Neural progenitor cell (in vitro differentiated cells): ENCODE measurements at places on chromosomes 2 and 18. TPM values are rescaled to one million over a fixed set of nuclear protein-coding genes. Genes with fewer than 3 reads are reported as not detected.

TDRD15 gene
- total RNA-seq = not detected in 2 replicates

CABLES1 gene
- total RNA-seq = 2.8 and 3.7 TPM in 2 replicates

HOXD4 gene
- total RNA-seq = not detected in 2 replicates

SLC14A1 gene
- total RNA-seq = not detected in 2 replicates

GPR75 gene
- total RNA-seq = 0.94 and 1.1 TPM in 2 replicates

SRD5A2 gene
- not detected in 2 replicates for total RNA-seq

KIAA2012 gene
- not detected in 2 replicates for total RNA-seq

IL1A gene
- 1.3 and 3.2 TPM in 2 replicates for total RNA-seq

RAPGEF4 gene
- 1.1 and 1.8 TPM in 2 replicates for total RNA-seq

- no peak for DNase-seq
Measured at GRCh38 chr2:182715121-182715891, 751 bp upstream of the DNAJC10 start.

GRCh38 chr2:85116207-85116606 lies 17.0 kb upstream of the TCF7L1 start:
- DNase-seq = no peak

GRCh38 chr2:202044777-202045176 lies 11.1 kb downstream of the FZD7 start:
- no peak for DNase-seq

DNA sequence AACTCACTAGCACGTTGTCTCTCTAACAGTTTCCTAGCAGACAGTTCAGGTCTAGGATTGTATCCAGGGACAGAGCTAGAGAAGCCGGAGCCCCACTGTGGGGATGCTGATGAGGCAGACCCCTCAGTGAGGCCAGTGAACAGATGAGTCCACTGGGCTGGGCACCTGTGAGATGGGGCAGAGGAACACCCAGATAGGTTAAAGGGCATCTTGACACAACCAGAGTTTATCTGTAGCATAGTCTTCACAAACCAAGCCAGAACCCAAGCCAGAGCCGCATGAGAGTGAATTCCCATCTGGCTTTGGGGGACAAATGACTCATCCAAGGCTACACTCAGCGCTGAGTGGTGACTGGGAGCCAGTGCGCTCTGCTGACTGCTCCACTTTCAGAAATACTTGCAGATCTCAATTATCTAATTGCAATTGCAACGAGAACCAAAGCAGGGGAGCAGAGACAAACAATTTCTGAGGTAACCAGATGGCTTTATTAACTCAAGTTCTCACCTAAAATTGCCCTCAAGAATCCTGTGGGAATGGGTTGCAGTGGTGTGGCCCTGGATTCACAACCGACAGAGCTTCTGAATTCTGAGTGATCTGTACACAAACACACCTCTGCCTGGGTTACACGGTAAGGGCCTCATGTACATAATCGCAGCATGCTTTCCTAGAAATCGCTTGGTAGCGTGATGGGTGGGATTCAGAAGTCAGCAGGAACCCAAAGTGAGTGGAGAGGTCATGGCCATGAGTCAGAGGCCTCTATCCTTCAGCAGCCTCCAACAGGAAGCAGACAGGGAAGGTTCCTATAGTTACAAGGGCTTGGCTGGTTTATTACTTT lies 48.7 kb upstream of the MSH2 start:
- no peak for DNase-seq
